ENCODE measurements at places on chromosomes 12 and 14. TPM values are rescaled to one million over a fixed set of nuclear protein-coding genes. Genes with fewer than 3 reads are reported as not detected.
A peak's percentile ranks its signal among the peaks of the same experiment; 100 is the strongest.

C3AR1 gene
- not detected for total RNA-seq

SMIM41 gene
- total RNA-seq = 0.14 TPM

GRCh38 chr12:108090107-108090899 is 38.8 kb upstream of the WSCD2 start:
- DNase-seq = peak; percentile 22
- peaks cover 7% of the 10 kb centered on the region for H3K27me3 ChIP-seq
- H3K36me3 ChIP-seq = peaks cover 12% of the 10 kb centered on the region
- H3K27ac ChIP-seq = no peak overlapping the region
- H3K4me3 ChIP-seq = no peak overlapping the region

SLC10A1 gene
- not detected for total RNA-seq

THTPA gene
- 26.2 TPM for total RNA-seq

DNA sequence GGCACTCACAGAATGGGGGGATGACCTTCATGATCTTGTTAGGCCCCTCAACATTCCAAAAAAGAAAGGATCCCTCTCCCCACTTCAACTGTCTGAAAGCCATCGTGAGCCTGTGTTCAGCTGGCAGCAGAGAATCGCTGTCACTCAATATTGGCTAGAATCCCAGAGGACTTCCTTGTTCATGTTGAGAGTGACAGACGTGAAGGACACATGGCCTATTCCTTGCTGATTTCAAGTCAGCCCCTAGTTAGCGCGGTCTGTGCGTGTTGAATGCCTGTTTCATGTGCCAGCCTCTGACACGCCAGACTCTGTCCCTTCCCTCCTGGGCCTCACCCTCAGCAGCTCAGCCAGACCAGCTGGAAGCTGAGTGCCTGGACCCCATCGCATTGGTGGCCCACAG is 43.1 kb downstream of the DNAH10 start:
- no peak overlapping the region for H3K4me3 ChIP-seq
- DNase-seq = no peak
- peaks cover 15% of the 10 kb centered on the region for H3K27me3 ChIP-seq
- no peak overlapping the region for H3K27ac ChIP-seq
- peaks cover 3% of the 10 kb centered on the region for H3K4me1 ChIP-seq

- H3K27ac ChIP-seq = no peak overlapping the region
- peaks cover 5% of the 10 kb centered on the region for H3K4me1 ChIP-seq
- H3K36me3 ChIP-seq = no peaks in the 10 kb centered on the region
Measured at GRCh38 chr12:97167598-97167997, 260.5 kb downstream of the NEDD1 start.

DNA sequence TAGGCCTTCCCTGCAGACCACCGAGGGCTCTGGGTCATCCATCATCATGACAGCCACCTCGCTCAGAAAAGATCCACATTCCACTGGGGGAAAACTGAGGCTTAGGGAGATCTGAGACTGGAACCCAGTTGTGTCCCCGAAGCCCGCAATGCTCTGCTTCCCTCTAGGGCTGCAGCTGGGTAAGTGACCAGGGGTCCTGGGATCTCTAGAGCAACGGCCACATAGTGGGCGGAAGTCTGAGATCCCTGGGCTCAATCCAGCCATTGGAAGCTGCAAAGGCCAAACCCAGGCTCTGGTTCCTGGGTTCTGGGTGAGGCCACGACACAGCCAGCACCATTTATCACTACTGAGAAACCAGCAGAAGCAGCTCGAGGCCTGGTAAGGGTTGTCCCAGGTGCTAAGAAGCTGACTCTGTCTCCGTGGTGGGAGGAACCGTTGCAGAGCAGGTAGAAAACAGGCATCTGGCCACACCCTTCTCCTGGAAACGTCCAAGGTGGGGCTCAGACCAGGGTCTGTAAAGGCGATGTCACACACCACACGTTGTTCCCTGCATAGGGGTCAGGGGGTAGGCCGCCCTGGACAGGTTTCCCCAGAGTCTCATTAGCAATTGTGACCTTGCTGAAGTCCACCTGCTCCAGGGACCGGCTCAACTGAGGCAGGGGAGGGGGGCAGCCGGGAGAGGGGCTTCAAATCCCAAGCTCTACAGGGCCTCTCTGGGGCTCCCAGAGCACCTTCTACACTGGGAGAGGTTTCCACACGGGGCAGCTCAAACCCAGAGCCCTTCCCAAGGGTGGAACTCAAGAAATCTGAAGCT is 38.6 kb downstream of the BCL11B start:
- peaks cover 76% of the 10 kb centered on the region for H3K4me1 ChIP-seq
- peaks cover 5% of the 10 kb centered on the region for H3K36me3 ChIP-seq
- DNase-seq = no peak
- H3K27ac ChIP-seq = no peak overlapping the region

DNA sequence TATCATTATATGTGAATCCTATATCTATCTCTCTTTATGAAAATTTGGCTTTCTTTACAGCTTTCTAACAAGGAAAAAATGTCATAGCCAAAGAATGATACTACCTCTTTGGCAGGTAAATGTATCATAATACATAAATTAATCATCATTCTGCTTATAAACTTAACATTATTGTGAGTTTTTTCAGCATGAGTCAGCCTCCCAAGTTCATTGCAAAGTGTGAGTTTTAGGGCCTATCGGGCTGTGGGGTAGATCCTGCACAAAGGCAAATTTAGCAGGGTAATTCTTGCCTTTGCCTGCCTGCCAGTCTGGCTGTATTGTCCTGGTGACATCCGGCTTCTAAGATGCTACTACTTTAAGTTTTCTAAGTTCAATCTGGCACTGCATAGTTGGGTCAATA is 412.6 kb downstream of the MDGA2 start:
- peaks cover 6% of the 10 kb centered on the region for H3K4me1 ChIP-seq
- peaks cover 2% of the 10 kb centered on the region for H3K36me3 ChIP-seq
- DNase-seq = no peak
- no peaks in the 10 kb centered on the region for H3K27me3 ChIP-seq

TMEM132C gene
- not detected for total RNA-seq

DNA sequence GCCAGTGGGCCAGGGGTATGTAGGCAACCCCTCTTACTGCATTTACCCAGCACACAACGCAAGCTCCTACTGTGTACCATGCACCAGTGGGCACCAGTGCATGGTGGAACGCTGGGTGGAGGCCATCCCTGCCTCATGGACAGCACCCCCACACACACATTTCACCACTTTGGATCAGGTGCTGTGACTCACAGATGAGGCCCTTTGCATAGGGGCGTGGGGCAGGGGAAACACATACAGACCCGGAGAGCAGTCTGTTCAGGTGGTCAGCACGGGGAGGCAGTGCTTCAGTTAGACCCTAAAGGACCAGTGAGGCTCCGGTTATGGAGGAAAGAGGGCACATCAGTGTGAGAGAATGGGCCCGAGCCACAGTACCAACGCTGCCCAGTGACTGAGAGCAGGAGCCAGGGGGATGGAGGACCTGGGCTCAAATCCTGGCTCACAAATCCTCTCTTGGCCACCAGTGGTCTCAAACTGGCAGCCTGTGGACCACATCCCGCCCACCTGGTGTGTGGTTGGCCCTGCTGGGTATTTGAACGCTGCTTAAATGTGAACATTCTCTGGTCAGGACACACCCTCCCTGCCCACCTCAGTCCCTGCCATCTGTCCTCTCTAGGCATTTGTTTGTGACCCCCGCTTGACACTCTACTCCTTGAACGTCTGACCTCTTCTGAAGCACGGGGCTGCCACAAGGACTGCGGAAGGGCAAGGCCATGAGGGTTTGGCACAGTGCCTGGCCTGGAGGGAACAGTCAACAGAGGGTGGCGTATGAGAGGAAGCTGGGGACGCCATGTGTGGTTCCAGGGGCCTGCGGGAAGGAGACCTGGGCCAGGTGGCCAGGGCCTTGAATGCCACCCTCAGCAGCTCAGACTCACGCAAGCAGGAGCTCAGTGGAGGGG is 46.7 kb downstream of the FAM222A start:
- peaks cover 9% of the 10 kb centered on the region for H3K36me3 ChIP-seq
- no peak overlapping the region for H3K27ac ChIP-seq
- peaks cover 16% of the 10 kb centered on the region for H3K4me1 ChIP-seq

SLCO1C1 gene
- total RNA-seq = not detected

DNA sequence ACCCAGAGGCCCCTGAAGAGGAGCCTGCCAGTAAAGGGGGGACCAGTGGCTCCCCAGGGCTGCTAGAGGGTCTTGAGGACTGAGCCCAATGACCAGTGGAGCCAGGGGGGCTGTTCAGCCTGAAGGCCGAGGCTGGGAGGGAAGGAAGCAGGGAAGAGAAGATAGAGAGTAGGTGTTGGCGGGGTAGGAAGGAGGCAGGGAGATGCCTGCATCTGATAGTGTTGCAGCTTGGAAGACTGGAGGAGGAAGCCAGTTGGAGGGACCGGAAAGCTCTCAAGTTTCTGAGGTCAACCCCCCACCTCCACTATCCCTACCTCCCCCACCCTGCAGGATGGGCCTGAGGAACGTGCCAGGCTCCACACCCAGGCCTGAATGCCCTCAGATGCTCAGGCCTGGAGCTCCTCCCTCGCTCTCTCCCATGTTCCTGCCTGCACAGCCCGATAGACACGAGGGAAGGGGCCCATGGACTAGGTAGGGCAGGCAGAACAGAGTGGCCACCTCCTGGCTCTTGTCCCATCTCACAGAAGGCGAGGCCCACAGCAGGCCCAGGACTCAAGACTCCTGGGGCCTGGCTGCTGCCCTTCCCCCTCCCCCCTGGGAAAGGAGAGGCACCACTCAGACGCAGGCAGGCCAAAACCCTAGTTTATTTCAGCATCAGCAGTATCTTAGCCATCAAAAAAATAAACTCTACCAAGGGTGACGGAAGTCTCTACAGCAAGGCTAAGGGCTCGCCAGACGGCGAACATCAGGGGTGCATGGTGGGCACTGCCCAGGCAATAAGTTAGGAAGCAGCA is 3.4 kb downstream of the CKB start:
- H3K36me3 ChIP-seq = peaks cover 12% of the 10 kb centered on the region
- H3K27me3 ChIP-seq = peaks cover 11% of the 10 kb centered on the region
- peak overlapping the region; percentile 81 for H3K27ac ChIP-seq
- H3K4me3 ChIP-seq = peak overlapping the region; percentile 56
- H3K4me1 ChIP-seq = peaks cover 22% of the 10 kb centered on the region

DNA sequence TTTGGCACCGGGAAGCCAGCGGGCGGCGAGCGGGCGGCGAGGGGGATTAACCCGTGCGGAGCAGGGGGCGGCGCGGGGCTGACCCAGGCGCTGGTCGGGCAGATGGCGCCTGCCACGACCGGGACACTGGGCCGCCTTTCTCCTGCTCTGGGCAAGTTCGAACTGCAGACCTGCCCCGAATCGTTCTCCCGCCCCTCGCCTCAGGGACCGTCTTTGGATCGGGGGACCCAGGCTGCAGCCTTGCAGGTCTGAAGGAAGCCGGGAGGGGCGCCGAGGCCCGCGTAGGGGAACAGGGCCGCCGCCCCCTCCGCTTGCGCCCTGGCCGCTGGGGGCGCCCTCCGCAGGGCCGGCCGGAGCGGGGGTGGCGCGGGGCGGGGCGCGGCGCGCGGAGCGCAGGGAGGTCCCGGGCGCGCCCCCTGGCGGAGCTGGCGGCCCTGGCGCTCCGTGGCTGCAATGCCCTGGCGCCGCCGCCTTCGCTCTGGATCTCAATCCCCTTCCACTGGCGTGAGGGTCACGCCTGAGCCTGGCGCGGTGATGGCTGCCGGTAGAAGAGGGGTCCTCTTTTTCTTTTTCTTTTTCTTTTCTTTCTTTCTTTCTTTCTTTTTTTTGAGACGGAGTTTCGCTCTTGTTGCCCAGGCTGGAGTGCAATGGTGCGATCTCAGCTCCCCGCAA is 449 bp upstream of the LTBP2 start:
- no peak overlapping the region for H3K27ac ChIP-seq
- peaks cover 68% of the 10 kb centered on the region for H3K27me3 ChIP-seq
- H3K4me1 ChIP-seq = peaks cover 21% of the 10 kb centered on the region
- H3K4me3 ChIP-seq = peak overlapping the region; percentile 76
- H3K36me3 ChIP-seq = no peaks in the 10 kb centered on the region

DNA sequence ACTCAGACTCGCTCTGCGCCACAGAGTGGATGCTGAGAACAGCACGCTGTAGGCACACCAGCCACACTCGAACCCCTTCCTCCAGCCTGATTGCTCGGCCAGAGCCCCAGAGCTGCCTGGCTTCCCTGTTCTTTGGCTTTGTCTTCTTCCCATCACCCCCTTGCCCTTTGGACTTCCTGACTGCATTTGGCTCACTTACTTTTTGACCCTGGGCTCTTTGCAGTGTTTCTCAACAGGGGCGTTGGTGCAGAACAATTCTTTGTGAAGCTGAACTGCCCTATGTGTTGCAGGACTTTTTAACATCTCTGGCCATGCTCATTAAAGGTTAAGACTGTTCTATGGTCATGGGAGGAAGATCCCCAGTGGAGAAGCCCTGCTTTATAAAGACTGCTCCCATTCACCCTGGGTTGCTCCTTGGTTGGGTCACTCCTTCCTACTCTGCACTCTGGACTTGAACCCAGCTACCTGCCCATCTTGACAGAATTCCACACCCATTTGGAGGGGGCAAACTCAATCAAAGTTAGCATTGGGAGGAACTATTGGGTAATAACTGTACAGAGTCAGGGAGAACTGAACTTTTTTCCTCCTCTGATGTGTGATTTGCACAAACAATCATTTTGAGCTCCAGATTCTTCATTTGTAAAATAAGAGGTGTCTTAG is 127.7 kb upstream of the PLEKHG7 start:
- no peak overlapping the region for H3K27ac ChIP-seq
- H3K36me3 ChIP-seq = peaks cover 2% of the 10 kb centered on the region
- no peak for DNase-seq
- H3K4me1 ChIP-seq = peaks cover 11% of the 10 kb centered on the region
- no peak overlapping the region for H3K4me3 ChIP-seq
